ENCODE measurements at places on chromosomes 6 and 20.
A peak's percentile ranks its signal among the peaks of the same experiment; 100 is the strongest.

DNA sequence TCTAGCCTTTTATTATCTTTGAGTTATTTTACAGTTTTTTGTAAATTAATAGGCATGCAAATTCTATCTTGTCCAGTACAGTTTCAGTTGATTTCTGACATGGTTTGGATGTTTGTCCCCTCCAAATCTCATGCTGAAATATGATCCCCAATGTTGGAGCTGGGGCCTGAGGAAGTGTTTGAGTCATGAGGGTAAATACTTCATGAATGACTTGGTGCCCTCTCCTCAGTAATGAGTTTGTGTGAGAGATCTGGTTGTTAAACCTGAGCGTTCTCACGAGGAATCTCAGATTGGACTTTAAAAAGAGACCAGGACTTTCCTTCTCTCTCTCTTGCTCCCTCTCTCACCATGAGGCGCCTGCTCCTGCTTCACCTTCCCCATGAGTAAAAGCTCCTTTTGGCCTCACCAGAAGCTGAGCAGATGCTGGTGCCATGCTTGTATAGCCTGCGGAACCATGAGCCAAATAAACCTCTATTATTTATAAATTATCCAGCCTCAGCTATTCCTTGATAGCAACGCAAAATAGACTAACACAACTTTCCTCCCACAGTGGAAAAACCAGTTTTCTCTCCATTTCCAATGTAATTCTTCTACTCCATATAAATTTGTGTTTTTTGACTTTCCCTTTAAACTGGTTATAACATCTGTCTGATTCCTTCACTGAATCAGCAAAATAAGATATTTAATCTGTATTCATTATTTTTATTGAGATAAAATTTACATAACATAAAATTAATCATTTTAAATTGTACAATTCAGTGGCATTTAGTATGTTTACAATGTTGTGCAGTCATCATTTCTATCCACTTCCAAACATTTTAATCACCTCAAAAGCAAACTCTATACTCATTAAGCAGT lies 78.7 kb upstream of the PRSS16 start:
- no peak for DNase-seq

GRCh38 chr6:44179072-44179536 lies 20.5 kb downstream of the CAPN11 start:
- DNase-seq: no peak

- no peak for DNase-seq
Measured at GRCh38 chr6:80316686-80317231, 210.3 kb downstream of the BCKDHB start.

DNA sequence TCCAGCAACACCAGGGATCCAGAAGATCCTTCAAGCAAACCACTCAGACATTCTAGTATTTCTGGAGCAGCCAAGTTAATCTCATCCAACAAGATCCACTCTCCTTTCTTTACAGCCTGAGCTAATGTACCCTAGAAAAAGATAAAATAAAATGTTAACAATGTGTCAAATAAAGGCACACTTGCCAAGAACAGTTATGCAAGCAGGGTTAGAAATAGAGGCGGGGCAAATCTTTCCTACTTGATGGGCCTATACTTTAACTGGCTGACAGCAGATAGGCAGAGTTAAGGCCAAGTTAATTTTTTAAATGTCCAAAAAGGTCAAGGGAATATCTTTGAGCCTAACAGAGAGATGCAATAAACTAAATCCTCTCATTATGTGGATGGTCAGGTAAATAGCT lies 60.8 kb downstream of the MDN1 start:
- no peak for DNase-seq

- DNase-seq: peak; percentile 87
Measured at GRCh38 chr20:23027721-23028120, 7.4 kb upstream of the SSTR4 start.

GRCh38 chr6:148021699-148022098 lies 320.9 kb upstream of the SASH1 start:
- no peak for DNase-seq

DNA sequence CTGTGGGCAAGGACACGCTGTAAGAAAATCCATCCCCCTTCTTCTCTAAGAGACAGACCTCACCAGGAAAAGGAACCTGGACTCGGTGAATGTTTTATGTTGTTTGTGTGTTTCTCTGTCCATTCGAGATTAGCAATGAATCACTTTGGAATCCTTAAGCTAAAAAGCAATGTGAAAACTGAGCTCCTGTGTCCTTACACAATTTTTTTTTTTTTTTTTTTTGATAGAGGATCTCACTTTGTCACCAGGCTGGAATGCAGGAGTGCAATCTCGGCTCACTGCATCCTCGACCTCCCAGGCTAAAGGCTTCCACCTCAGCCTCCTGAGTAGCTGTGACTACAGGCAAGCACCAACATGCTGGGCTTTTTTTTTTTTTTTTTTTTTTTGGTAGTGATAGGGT lies 32.1 kb downstream of the BFSP1 start:
- DNase-seq: no peak

- no peak for DNase-seq
Measured at GRCh38 chr20:9021216-9021615, 47.7 kb upstream of the PLCB4 start.

DNA sequence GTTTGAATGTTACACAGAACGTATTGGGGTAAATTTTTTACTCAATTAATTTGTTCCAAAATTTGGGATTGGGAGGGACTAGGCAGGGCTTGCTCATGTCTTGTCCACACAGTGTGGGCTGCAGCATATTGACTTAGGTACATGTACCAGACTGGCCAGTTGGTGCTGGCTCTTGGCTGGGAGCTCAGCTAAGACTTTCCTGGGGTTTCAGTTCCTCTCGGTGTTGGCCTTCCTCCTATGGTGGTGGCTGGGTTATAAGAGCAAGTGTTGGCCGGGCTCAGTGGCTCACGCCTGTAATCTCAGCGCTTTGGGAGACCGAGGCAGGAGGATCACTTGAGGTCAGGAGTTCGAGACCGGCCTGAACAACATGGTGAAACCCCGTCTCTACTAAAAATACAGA lies 4.9 kb downstream of the CENPQ start:
- peak; percentile 81 for DNase-seq

- no peak for DNase-seq
Measured at GRCh38 chr20:51008718-51009117, 14.2 kb downstream of the KCNG1 start.

GRCh38 chr6:20441236-20441635 lies 39.6 kb downstream of the E2F3 start:
- DNase-seq: no peak

- no peak for DNase-seq
Measured at GRCh38 chr6:35477551-35478179, 9.5 kb downstream of the RPL10A start.

DNA sequence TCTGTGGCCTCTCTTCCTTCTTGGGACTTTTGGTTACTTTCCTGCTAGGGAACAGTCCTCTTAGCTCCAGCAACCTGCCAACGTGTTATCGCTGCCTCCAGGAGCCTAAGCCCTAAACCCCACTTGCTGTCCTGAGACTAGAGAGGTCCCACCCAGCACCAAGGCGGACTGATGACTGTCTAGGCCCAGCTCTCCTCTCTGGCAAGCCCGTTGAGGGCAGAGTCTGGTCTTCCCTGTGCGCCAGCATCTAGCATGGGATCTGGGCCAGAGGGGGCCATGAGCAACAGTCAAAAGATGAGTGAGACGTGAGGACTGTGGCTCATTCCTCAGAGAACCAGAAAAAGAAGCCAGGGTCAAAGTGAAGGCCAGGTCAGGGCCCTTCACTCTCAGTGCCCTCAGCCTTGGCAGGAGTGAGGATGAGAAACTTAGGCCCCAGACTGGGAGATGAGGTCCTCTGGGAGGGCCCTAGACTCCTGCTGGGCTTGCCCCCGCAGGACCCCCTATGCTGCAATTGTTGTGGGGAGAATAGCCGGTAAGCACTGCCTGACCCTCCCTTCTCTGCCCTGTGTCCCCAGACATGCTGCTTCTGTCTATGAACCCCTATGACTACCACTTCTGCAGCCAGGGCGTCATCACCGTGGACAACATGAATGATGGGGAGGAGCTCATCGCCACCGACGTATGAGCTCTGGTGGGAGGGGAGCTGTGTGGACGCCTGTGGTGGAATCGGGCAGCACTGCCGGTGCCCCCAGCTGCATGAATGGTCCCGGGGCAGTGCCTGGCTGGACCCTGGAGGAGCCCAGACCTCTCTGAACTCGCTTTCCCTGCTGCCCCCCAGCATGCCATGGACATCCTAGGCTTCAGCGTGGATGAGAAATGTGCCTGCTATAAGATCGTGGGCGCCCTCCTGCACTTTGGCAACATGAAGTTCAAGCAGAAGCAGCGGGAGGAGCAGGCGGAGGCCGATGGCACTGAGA lies 30.9 kb downstream of the MYH7B start:
- no peak for DNase-seq

- no peak for DNase-seq
Measured at GRCh38 chr20:21529863-21530262, 16.0 kb upstream of the NKX2-2 start.

- no peak for DNase-seq
Measured at GRCh38 chr6:132412656-132413498, 11.6 kb upstream of the MOXD1 start.

- no peak for DNase-seq
Measured at GRCh38 chr6:121731381-121731780, 295.9 kb downstream of the GJA1 start.

DNA sequence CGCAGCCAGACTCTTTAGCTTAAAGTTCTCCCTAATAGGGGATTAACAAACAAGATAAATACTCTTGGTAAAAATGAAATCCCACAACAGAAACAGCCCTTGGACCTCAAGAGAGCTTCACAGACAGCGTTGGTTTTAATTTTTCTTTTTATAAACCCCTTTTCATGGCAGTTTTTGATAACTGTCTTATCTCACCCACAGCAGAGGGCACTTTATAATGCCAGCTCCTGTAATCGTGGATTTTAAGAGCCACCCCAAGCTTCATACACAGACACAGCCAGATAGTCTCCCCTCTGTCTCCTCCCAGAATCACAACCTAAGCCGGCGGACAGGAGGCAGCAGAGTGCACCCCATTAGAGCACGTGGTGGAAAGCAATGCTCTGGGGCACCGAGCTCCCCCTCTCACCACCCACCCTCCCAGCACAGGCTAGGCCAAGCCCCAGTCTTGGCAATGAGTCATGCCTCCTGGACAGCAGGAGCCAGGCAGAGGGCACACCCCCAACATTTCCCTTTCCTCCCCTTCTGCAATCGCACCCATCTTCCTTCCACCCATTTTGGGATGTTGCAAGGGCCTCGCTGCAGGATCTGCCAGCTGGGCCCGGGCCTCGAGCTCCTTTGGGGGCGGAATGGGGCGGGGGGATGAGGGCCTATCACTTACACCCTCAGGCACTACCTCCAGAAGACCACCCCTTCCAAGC lies 2.4 kb downstream of the JAG1 start:
- peak; percentile 70 for DNase-seq

- DNase-seq: no peak
Measured at GRCh38 chr6:25404091-25404490, 124.9 kb downstream of the CARMIL1 start.

- DNase-seq: no peak
Measured at GRCh38 chr6:11069760-11070159, 23.9 kb upstream of the SMIM13 start.

GRCh38 chr6:41222045-41222444 lies 6.1 kb upstream of the TREML4 start:
- no peak for DNase-seq

DNA sequence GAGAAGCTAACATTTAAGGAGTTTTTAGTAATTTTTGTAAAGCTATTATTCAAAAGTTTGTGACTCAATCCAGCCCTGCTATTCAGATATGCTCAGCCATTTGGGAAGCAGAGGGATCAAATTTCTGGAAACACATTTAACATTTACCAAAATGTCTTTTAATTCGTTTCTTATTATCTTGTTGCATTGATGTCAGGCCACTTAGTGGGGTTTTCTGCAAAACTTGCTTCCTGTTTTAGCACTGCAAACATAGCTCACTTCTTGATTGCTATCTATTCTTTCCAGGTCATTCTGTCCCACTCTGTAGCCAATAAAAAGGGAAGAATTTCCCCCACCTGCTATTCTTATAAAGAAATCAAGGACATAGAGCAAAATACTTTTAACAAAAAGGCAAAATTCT lies 176.9 kb upstream of the SUPT3H start:
- DNase-seq: no peak
